Occipital lobe (tissue), 3 donors: ENCODE measurements at places on chromosomes 5 and 9. TPM values are rescaled to one million over a fixed set of nuclear protein-coding genes. Genes with fewer than 3 reads are reported as not detected.

NELFB gene
- 44.8 TPM for total RNA-seq

TXNDC8 gene
- total RNA-seq, result not detected

ANKRD20A1 gene
- total RNA-seq, result 7.6 TPM

- no peak for DNase-seq
Measured at GRCh38 chr5:37836235-37836591, 3.6 kb downstream of the GDNF start.

- DNase-seq, result no peak
Measured at GRCh38 chr5:35921930-35922329, 16.5 kb downstream of the CAPSL start.
